ENCODE measurements at places on chromosomes 16 and 17.
A peak's percentile ranks its signal among the peaks of the same experiment; 100 is the strongest.

GRCh38 chr16:1428511-1428910, 2.4 kb upstream of the PERCC1 start:
- DNase-seq: peak; percentile 43

GRCh38 chr16:47574091-47575054, 113.2 kb downstream of the PHKB start:
- no peak for DNase-seq

GRCh38 chr16:56910654-56911539, 21.0 kb upstream of the HERPUD1 start:
- DNase-seq: no peak

DNA sequence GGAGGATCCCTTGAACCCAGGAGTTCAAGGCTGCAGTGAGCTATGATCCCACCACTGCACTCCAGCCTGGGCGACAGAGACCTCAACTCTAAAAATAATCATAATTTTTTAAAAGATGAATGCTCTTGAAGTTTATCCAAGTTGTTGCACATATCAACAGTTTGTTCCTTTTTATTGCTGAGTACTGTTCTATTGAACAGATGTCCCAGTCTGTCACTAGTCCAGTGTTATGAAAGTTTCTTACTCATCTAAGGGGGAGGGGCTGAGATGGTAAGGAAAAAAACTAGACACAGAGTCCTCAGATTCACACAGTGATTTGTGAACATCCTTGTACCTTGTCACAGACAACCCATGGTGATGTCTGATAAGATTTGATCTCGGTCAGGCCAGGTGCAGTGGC, 3.9 kb downstream of the ACAP1 start:
- DNase-seq: no peak

- no peak for DNase-seq
Measured at GRCh38 chr16:73171380-73171779, 123.5 kb upstream of the ZFHX3 start.

DNA sequence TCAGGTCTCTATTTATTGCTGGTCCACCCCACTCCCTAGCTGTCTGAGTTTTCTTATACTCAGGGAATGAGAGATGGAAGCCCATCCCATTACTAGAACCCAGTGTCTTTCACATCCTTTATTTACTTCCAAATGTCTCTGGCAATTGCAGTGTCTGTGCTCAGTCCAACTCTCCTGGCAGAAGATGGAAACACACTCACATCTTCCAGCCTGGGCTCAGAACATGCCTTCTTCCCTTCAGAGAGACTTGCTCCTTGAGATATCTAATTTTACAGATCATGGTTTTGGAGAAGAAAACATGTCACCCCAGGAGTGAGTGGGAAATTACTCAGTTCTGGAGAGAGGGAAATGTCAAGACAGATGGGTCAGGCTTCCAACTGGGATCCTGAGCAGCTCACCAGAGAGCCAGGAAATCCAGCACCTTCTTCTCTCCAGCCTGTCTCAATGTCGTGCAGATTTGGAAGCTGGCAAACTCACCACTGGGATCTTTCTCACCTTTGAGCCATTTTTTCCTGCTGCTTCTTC, 494.4 kb downstream of the HS3ST4 start:
- DNase-seq: no peak

- no peak for DNase-seq
Measured at GRCh38 chr17:29949696-29950095, 8.3 kb downstream of the EFCAB5 start.
